ENCODE measurements at places on chromosomes 16 and 17.

GRCh38 chr16:24204150-24204665 lies 51.9 kb upstream of the CACNG3 start:
- no peak for DNase-seq

DNA sequence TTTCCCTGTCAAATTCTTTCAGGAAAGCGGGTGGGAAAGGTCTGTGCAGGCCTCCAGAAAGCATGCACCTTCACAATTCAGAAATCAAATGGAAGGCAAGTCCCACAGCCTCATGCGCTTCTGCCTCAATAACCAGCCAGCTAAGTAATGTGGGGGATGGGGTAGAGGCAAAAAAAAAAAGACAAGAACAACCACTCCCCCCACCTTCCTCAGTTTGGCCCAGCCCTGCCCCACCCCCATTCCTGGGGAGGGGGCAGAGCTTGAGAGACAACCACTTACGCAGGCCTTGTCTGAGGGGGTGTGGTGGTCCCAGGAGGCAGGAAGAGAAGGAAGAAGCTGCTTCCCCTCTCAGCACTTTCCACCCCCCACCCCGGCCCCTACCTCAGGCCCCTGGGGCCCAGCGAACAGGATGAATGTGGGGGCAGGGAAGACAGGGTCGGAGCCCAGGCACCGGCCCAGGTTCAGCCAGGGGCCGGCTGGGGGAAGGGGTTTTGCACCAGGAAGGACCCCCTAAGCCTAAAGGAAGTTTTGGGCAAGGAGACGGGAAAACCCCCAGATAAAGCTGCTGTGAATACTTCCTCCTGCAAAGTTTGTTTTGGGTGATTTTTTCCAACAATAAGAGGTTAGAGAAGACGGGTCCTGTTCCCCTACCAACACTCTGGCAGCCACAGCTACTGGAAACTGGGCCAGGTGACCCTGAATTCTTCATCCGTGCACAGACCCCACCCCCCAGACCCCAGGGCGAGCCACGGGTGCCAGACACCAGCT lies 1.2 kb downstream of the JUP start:
- DNase-seq: no peak

DNA sequence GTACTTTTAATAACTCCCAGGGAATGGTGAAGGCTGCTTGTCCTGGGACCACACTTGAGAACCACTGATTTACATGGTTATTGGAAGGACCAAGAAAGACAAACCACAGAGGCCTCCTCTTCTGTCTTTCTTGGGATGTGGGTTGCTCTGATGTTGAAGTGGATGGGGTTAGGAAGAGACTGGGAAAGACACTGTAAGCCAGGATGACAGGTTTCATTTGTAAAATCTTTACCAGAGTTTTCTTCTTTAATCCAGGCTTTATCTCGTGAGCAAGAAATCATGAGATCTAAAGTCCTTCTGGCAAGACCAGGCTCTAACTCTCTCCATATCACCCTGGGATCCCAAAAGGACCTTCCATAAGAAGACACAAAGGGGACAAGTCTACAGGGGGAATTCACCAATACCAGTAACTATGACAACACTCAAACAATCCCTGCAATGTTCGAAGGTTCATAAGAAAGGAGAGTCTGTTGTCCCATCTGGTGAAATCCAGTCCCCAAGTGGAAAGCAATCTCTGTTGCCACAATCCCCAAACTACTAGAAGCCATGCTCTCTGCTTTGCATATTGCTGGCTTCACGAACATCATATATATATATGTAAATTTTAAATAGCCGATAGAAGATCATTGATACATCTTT lies 44.8 kb upstream of the CDRT4 start:
- DNase-seq: no peak

DNA sequence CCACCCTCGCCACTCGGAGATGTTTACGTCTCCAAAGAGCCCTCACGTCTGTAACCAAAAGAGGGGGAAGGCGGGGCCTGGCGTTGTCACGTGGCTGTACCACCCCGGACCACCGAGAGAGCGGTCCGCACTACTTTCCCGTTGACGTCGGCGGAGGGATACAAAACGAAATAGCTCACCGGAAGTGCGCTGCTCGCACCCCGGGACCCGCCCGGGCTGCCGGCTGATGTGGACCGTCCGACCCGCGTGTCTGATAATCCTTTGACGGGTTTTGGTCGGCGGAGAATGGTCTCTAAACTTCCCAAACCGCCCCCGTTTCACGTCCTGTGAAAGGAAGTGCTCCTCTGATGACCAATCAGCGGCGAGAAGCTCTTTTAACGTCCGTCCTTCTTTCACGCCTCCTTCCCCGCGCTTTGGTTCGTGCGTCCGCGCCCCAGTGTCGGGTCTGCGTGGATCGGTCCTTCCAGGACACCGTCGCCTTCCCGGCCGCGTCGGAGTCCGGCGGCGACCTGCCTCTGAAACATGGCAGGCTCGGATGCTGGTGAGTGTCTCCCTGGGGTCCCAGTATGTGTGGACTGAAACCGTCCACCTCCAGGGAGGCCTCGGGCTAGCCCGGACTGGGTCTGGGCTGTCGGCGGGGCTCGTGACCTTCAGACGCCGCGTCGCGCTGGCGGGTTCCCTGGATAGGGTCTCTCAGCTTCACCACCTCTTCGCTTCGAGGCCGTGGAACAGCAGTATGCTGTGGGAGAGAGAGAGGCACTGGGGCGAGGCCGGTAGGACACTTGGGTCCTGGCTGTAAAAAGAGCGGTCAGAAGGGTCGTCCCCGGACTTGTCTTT lies at the start of gene CEP95:
Gene CEP95, plus strand, starts transcription at position 402 of the 837 bp plus-strand sequence. Its CDS starts 121 bp downstream, at position 523.
- DNase-seq: peak; percentile 95

GRCh38 chr16:27291722-27292240 lies 22.0 kb upstream of the IL4R start:
- DNase-seq: no peak

GRCh38 chr17:73427198-73427597 lies 115.4 kb upstream of the CDC42EP4 start:
- DNase-seq: no peak

GRCh38 chr17:75219815-75220214 lies 14.3 kb downstream of the NUP85 start:
- DNase-seq: no peak

- DNase-seq: no peak
Observed at GRCh38 chr17:61729690-61730268, 133.5 kb downstream of the BRIP1 start.

DNA sequence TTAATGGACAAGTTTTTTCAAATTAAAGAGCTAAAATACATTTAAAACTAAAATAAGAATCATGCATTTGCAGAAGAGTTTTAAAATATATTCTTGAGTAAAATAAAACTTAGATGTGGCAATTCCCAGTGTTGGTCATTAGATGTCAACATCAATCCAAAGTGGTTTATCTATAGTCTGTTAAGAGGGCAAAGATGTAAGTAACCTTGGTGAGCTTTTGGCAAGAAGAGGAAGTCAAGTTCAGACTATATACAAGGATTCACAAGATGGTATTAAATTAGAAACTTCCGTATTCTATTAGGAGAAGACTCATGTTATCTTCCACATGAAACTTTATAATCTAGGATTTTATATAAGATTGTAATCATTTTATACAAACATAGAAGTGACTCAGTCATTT lies 73.1 kb downstream of the CEP95 start:
- DNase-seq: no peak

GRCh38 chr17:62092784-62093183 lies 27.7 kb upstream of the MED13 start:
- DNase-seq: no peak

GRCh38 chr17:75241143-75241430 lies 20.3 kb downstream of the GGA3 start:
- DNase-seq: no peak

DNA sequence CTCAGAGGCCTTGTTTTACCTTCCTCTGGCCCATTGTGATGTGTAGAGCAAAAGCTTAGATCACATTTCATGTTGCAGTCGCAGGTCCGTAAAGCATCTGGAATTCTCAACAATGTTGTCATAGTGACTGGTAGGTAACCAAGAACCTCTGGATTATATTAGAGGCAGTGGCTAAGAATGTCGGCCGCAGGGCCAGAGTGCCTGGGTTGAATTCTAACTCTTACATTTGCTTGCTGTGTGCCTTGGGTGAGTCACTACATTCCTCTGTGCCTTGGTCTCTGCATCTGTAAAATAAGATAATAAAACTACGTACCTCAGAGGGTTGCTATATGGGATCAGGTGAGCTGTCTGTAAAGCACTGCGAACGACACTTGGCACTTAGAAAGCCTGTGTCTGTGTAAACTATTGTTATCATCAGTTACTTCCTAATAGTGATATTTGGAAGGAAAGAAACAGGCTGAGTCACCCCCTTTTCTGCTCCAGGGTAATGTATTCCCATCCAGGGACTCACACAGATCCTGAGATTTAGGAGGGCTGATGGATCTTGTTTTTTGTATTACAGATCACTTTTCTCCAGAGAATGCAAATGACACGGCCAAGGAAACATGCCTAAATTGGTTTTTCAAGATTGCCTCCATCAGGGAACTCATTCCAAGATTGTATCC lies 52.2 kb downstream of the VPS35L start:
- no peak for DNase-seq

DNA sequence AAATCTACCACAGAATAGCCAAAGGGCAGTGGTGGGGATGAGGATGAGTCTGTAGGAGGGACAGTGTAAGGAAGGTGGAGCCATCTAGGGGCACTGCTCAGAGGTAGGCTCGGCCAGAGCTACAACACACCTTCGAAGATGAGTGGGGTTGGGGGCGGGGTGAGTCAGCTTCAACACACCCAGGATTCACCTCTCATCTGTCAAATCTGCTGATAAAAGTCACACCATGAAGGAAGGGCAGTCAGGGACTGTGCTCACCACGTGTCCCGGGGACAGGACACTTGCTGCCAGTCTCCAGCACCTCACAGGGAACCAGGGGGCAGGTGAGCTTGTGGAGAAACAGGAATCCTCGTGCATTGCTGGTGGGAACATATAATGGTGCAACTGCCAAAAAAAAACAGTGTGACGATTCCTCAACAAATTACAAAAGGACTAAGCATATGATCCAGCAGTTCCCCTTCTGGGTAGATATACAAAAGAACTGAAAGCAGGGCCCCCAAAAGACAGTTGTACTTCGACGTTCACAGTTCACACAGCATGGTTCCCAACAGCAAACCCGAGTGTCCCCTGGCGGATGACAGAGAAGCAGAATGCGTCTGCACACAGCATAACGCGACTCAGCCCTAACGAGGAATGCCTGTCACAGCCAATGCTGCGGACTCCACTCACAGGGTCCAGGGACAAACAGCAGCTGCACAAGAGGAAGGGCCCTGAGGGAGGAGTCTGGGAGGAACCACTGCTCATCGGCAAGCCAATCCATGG lies 133.1 kb downstream of the ANKRD11 start:
- peak; percentile 44 for DNase-seq

DNA sequence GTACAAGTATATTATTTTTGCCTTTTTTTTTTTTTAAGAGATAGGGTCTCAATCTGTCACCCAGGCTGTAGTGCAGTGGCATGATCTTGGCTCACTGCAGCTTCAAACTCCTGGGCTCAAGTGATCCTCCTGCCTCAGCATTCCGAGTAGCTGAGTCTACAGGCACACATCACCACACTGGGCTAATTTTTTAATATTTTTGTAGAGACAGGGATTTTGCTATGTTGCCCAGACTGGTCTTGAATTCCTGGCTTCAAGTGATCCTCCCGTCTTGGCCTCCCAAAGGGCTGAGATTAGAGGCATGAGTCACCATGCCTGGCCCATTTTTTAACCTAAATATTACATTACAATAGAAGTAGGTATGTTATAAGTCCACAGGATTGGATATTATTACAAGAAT lies 3.2 kb downstream of the TERB1 start:
- no peak for DNase-seq

DNA sequence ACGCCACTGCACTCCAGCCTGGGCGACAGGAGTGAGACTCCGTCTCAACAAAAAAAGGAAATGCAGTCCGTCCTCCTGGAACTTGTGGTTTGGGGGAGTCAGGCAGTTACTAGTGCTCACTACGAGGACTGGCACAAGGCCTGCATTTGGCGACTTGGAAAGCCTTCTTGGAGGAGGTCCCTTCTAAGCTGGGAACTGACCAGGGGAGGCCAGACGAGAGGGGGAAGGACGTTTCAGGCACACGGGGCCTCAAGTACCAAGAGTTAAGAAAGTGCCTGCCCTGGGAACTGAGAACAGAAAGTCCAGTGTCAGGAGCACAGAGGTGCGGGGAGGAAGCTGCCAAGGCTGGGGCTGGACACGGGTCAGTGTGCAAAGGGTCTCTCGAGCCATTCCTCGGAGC lies 89.9 kb downstream of the ABR start:
- DNase-seq: no peak

- DNase-seq: no peak
Observed at GRCh38 chr17:82114872-82115271, 16.8 kb upstream of the FASN start.
